ENCODE measurements at places on chromosomes 2 and 18. TPM values are rescaled to one million over a fixed set of nuclear protein-coding genes. Genes with fewer than 3 reads are reported as not detected.

DNA sequence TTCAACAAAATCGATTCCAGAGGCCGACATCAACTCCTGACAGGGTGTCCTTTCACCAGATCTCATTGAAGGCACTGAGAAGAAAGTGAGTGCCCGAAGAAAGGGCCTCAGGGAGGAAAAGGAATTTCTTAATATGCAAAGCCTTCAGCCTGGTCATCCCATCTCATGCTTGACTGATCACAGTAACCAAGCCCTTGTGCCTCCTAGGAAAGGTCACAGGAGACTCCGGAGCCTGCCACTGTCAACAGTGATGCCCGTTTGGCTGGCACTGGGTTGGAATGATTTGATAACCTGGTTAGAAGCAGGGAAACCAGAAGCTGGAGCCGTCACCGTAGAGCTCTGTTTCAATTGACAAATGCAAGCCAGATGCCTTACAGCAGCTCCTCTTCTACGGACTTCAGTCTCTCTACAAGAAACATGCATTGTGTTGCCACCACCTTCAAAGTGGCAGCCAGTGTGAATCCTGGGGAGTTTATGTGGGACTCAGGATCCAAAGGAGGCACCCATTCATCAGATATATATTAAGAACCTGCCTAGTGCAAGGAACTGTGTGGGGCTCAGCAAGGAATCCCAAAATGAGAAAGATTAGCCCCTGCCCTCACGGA lies 24.6 kb downstream of the COX7A2L start:
- H3K36me3 ChIP-seq, result peaks cover 83% of the 10 kb centered on the region
- H3K4me1 ChIP-seq, result no peaks in the 10 kb centered on the region

DSC3 gene
- 0.31 TPM for total RNA-seq

DNA sequence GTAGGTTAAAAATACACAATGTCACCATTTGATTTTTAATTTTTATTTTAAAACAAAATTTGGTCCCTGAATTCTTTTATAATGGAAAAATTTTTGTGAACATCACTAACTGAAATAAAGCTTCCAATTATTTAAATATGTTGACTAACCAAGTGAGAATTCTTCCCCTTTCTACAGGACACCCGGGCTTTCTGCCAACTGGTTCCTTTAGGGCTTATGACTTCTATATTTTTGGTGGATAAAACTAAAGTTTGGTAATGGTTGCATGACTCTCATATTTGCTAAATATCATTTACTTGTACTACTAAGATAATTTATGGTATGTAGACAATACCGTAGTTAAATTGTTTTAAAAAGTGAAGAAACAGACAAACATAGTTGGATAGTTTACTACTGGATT lies 291.0 kb upstream of the DOK6 start:
- H3K4me1 ChIP-seq, result no peaks in the 10 kb centered on the region
- no peaks in the 10 kb centered on the region for H3K27me3 ChIP-seq
- DNase-seq, result no peak
- H3K36me3 ChIP-seq, result no peaks in the 10 kb centered on the region
- no peak overlapping the region for H3K4me3 ChIP-seq

METTL8 gene
- total RNA-seq, result 8.8 TPM

All from heart right ventricle (tissue), 16 donors.